ENCODE measurements at places on chromosomes 1 and 21.

- DNase-seq = no peak
Observed at GRCh38 chr1:96164053-96164452, 557.5 kb upstream of the PTBP2 start.

DNA sequence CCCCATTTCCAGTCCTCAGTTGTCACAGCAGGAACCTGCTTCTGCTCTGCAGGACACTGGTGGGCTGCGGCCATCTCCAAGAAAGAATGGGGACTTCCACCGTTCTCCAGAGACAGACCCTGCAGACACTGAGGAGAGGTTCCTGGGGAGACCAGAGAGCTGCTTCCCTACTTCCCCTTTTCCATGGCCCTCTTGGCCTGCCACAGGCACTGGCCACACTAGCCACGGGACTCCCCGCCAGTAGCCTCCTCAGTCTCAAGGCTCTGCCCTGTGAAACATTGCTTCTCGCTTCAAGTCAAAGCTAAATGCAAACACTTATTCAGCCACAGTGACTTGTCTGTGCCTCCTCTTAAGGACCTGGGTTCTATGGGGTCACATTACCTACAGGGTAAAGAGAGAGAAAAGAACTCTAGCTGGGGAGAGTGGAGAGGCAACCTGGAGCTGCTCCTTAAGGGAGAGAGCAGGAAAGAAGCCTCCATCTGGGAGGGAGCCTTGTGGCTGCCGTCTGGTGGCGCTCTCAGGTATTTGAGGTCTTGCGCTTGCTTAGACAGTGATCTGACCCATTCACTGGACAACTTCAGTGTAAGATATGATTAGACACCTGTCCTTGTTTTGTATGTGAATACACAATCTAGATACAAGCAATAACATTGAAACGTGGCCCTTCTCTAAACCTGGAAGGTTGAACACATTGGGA is 5.4 kb upstream of the SLAMF8 start:
- no peak for DNase-seq

- no peak for DNase-seq
Observed at GRCh38 chr1:77768006-77768405, 8.4 kb upstream of the USP33 start.

DNA sequence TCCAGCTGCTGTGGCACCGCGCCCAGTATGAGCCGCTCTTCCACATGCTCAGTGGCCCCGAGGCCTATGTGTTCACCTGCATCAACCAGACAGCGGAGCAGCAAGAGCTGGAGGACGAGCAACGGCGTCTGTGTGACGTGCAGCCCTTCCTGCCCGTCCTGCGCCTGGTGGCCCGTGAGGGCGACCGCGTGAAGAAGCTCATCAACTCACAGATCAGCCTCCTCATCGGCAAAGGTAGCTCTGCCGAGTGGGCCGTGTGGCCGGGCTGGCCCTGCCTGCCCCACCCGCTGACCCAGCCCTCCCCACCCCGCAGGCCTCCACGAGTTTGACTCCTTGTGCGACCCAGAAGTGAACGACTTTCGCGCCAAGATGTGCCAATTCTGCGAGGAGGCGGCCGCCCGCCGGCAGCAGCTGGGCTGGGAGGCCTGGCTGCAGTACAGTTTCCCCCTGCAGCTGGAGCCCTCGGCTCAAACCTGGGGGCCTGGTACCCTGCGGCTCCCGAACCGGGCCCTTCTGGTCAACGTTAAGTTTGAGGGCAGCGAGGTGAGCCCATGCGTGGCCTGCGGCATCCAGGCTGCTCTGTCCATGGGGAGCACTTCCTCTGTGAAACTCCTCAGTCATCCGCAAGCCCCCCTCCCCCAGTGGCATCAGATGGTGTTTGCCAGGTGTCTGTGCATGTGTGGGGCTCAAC is 64.2 kb downstream of the PIK3CD start:
- no peak for DNase-seq

GRCh38 chr1:46086576-46086975 is 45.9 kb downstream of the PIK3R3 start:
- no peak for DNase-seq

DNA sequence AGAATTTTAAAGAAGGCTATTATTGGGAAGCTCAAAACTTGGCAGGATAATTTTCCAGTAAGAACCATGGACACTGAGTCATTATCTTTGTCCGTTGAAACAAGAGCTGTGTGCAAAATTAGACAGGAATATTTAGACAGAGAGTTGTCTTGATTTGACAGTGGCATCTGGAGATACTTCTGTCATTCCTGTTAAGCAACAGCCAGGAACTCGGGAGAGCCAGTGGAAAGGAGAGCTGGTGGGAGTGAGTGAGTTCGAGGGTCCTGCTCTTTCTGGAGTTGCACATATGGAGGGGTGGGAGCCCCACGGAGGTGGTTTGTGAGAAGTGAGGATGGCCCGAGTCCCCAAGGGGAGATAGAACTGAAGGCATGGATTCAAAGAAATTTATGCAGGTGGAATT is 3.1 kb downstream of the COQ8A start:
- DNase-seq = no peak

DNA sequence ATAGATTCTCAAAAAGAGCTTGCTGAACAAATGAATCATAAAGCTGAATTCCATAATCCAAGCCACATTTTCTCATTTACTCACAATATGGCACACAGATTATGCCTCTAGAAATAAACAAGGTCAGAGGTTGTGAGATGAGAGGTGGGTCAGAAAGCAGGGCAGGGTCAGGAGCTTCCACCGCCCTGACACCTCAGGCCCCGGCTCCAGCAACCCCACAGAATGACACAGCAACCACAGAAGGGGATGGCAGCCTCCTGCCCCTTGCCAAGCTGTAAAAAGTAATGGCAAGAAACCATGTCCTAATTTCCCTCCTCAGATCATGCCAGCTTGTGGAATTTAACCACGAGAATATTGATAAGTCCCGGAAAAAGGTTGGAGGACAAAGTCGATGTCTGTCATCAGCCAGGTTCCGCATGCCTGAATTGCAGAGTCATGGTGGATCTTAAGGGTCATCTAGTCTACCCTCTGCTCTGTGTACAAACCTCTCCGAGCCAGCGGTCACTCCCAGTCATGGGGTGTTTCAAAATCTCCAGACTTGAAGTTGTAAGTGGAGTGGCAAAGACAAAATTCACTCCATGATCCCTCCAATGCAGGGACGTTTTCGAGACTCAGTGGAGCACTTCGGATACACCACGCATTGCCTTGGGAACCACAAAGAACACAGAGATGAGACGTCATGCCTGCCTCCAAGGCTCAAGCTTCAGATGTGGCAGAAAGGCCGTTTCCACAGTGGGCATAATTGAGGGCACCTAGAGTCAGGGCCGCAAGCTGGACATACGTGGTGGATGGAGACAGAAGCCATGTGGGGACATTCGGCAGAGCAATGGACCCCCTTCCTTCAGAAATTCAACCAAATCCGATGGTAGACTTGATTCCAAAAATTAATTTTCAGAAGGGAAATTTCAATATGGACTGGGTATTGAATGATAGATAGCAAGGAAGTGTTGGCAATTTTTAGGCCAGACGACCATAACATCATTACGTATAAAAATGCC is 254.0 kb downstream of the TOMM20 start:
- no peak for DNase-seq

DNA sequence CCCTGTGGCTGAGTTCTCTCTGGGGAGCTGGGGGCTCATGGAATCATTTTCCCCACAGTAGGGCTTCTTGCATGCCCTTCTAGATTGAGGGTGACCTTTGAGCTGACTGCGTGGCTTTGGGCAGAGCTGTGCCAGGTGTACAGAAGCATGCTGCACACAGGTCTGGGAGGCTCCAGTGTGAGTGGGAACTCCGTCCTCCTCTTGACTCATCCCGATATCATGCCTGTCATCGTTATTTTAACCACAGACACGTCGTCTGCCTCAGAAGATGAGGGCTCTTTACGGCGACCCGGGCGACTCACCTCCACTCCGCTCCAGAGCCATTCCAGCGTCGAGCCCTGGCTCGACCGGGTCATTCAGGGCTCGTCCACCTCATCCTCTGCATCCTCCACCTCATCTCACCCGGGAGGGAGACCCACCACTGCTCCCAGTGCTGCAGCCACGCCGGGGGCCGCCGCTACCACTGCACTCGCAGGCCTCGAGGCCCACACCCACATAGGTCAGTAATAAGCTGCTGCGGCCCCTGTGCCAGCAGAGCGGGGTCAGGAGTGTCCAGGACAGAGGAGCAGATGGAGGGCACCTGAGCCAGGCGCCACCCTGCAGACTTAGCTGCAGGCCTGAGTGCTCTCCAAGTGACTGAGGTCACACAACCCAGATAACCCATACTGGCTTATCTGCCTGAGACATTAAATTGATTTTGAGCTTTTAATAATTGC is 39.8 kb downstream of the DIP2A start:
- DNase-seq = no peak

GRCh38 chr1:209103092-209103491 is 480.4 kb upstream of the CAMK1G start:
- DNase-seq = no peak

DNA sequence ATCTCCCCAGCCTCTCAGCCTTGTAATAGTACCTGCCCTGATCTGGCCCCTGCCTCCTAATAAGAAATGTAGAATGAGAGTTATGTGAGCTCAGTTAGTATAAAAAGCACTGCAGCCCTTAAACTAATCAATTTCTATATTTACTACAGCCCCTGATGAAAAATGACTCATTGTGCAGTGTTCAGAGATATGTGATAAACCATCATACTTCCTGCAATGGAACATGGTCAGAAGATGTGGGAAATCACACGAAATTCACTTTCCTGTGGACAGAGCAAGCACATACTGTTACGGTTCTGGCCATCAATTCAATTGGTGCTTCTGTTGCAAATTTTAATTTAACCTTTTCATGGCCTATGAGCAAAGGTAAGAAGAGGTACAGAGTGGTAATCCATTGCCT is 176.8 kb upstream of the PDE4B start:
- DNase-seq = no peak

DNA sequence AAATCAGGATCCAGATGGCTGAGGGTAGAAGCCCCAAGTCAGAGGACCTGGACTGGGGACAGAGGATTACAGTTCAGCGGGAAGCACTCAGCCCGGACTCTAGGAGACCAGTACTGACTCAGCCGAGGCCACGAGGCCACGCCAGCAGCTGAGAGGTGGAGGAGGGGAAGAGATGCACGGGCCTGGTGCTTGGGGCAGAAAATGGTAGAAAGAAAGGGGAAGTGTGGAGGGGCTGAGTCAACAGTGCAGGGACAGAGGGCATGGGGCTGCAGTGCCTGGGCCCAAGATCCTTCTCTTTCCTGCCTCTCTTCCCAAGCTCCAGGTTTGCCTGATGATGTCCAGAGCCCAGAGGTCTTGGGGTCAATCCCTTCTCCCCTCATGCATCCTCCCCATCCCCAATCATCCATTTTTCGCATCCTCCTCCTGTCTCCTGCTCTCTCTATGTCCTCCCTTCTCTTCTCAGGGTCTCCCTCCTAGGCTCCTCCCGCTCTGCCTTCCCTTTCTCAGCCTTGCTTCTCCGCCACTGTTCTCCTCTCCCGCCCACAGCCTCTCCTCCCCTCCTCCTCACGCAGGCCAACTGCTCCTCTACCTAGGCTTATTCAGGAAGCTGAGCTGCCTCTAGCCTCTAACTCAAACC is 7.7 kb downstream of the ARHGEF2 start:
- peak; percentile 75 for DNase-seq

DNA sequence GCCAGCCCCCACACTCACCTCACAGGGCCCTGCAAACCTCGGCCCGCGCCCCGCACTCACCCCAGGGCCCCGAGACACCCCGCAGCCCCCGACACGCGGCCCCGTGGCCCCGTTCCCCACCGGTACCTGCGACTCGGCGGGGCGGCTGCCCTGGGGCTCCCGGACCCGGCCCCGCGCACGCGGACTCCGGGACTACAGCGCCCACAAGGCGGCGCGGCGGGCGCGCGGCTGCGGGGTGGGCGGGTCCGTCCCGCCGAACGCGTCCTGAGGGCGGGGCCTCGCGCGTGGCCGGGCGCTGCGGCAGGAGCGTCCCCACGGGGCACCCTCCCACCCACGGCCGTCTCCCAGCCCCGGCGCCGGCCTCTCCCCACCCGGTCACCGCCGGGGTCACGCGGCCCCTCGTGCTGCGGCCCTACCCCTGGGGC is at the start of gene SLC19A1:
Gene SLC19A1 (minus strand): TSS at position 199 of the 425 bp plus-strand sequence. CDS start 4,481 bp downstream, outside the sequence.
- peak; percentile 88 for DNase-seq

GRCh38 chr1:204143276-204144041 is 8.4 kb downstream of the ETNK2 start:
- no peak for DNase-seq

DNA sequence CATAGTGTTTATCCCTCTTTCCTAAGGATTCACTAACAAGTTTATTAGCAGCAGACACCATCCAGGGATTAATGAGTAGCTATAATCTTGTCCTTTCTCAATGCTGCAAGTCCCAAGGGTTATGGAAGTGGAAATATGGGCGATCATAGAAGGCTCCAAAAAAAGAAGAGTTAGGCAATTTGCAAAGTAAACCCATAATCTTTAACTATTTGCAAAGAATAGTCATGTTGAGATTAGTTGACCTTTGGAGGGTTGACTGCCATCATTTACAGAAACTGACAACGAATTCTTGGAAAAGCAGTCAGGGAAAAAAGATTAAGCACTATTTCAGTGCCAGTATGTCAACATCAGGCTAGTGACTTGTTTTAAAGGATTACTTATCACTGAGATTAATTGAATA is 169.9 kb downstream of the KCNT2 start:
- DNase-seq = no peak

GRCh38 chr21:38561613-38562581 is 63.6 kb upstream of the ERG start:
- no peak for DNase-seq

- DNase-seq = peak; percentile 83
Observed at GRCh38 chr1:233790662-233791371, 113.7 kb upstream of the SLC35F3 start.

GRCh38 chr1:45685308-45686014 is 872 bp downstream of the GPBP1L1 start:
- peak; percentile 48 for DNase-seq

- DNase-seq = no peak
Observed at GRCh38 chr1:207362962-207363860, 41.7 kb downstream of the CD55 start.

DNA sequence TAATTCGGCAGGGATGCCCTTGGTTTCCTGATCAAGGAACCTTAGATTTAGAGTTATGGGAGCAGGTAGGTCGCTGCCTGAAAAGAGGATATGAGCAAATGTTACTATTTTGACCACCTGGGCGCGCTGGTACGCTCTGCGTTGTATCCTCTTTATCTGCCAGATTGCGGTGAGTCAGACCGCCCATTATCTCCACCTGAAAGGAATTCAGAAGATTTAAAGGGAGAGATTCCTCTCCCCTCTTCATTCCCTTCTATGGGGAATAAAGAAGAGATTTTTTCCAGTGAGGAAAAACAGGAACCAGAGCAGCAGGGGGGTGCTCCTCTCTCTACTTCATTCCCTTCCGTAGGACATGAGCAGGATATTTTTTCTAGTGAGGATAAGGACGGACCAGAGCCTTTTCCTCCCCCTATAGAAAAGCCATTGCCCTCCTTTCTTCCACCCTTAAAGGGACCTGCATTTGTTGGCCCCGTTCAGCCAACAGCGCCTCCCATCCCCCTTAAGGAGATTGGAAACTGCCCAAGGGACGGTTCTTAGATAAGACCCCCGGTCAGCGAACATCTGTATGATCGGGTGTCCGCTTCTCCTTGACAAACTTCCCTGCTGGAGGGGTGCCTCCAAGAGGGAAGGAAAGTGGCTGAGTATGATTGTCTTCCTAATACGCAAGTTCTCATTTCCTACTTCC is 34.1 kb downstream of the CLCA1 start:
- no peak for DNase-seq
